NCI-H1417 (cell line): ENCODE measurements at places on chromosomes 2 and 18.

DNA sequence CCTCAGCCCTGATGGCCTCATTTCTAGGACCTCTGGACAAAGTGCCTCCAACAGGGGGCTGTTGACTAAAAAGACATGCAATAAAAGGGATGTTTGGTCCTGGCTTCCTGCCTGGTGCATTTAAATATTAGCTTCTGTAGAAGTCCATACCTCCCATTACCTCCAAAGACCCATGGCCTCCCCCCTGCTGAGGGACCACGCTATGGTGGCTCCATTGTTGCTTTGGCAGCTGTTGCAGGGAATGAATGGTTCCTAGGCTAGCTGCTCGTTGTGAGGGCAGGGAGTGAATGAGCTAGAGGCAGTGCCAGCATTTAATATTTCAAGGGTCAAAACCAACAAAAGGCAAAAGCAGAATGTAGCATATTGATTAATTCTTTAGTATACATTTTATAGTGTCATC, 285.9 kb downstream of the SLC8A1 start:
- no peak for DNase-seq

GRCh38 chr2:190678444-190679162, 29.7 kb downstream of the NAB1 start:
- DNase-seq, result no peak

- no peak for DNase-seq
These were observed 11.9 kb downstream of the BCL2 start for GRCh38 chr18:63307551-63308200.

- DNase-seq, result no peak
These were observed 1.3 kb downstream of the DUSP28 start for GRCh38 chr2:240561325-240561971.

- no peak for DNase-seq
These were observed 311.9 kb upstream of the EPHA4 start for GRCh38 chr2:221883976-221884375.

- no peak for DNase-seq
These were observed 44.5 kb downstream of the SPTBN1 start for GRCh38 chr2:54500404-54501205.

GRCh38 chr2:226671141-226671676, 128.4 kb downstream of the IRS1 start:
- DNase-seq, result no peak

DNA sequence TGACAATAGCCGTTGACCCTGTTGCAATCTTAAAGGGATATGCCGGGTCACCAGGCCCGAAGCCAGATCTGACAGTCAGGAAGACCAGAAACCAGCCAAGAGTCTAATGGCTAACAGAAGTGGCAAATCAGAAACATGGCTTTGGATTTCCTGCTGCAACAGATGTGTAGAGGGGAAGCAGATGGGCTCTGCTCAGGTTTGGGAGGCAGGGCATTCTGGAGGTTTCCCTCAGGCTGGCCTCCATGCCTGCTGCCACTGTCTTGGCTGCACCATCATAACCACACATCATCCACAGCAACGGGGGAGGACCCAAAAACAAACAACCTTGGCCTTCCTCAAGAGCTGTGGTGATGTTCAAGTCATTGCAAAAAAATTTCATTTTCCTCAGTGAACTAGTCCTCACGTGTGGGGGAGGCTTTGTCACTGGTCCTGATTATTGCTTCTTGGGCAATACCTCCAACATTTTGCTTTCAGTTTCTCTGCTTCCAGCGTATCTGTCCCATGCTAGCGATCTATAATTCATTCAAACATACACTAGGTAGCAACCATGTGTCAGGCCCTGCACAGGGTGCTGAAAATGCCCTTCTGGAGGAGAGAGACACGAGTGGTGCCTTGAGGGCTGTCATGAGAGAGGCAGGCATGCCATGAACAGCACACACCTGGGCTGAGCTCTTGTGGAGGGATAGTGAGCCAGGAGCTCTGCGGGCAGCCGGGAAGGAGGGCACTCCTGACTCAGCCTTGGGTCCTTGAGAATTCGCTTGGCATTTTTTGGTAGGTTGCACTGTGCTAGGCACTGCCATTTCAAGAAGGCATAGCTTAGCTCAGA, 48.2 kb upstream of the LGALSL start:
- DNase-seq, result no peak

DNA sequence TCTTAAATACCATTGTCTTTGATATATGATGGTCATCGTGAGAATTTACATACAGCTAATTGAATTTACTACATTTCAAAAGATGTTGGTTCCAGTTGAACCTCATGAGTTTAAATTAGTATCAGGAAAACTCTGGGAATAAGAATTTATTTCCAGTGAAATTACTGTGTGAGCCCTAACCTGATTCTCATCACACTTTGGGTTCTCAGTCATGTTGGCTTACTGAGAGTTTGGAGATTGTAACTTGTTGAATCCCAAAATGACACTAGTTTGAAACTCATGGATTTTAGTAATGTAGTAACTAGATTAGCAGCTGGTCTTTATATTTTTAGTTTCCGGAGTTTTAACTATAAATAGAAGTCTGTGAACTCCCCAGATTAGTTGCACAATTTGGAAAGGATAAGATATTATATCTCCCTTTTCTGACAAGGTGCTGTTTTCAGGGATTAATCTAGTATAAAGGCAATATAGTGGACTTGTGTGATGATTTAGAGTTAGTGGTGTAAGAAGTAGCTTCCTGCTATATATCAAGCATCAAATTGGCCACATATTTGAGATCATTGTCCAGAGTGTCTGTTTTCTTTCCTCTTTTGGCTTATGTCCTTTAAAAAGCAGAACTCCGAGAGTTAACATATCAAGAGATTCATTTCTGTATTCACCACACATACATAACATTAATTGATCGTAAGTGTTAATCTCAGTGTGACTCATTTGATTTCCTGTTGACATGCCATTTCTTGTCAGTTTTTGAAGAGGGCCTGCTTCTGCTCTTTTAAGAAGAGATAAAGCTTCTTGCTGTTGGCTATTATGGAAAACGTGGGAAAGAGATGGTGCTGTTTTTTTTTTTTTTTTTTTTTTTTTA, 15.7 kb downstream of the NDUFV2 start:
- DNase-seq, result no peak

GRCh38 chr2:205720451-205720902, 38.2 kb downstream of the NRP2 start:
- DNase-seq, result no peak

DNA sequence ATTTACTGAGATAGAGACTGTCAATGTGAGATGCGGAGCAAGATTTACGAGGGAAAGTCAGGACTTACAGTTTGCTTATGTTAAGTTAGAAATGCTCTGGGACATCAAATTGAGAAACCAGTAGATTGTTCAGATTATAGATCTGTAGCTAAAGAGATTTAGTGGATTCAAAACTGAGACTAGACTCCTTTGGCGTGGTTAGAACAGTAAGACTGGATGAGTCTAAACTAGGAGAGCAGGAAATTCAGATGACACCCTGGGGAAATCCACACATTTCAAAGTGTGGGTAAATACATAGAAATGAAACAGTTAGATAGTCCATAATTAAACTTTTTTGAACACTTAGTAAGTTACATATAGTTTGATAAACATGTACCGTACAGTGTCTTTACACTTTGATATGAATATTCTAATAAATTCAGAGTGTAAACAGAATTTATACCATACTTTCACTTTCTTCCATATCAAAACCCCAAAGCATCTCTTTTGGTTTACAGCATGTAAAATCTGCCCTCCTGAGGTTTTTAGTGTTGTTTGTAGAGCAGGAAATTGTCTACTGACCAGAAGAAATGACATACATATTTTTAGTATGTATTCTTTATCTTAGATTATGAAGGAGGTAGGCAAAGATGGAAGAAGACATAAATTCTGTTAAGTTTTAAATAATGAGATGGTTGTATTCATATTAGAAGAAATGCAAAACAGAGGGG, 231.5 kb downstream of the NYAP2 start:
- DNase-seq, result no peak

DNA sequence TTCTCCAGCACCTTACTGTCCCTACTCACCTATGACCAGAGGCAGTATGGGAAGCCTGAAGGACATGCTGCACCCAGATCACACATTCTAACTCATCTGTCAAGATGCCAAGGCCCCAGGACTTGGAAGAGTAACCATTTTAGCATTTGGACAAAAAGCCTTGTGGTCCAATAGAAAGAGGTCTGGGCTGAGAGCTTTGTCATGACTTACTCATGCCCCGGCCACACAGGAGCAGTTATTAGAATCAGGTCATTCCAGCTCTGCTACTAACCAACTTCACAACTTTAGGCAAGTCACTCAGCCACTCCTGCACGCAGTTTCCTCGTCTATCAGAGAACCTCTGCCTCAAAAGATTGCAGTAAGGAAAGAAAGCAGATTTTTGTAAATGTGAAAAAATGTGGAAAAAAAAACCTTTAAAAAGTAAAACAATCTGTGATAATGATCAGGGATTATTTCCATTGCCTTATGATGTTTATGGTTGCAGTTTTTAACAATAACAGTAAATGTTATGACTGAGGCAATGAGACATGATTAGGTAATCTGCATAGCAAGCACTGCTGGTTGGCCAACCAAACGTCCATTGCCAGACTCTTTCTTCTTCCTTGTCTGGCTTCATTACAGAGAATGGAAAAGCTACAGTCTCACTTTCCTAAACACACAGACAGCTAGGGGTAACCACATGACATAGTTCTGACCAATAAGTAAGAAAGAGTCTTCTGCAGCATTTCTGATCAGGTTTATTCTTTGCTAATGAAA, 255.4 kb upstream of the CHAC2 start:
- DNase-seq, result peak; percentile 21

DNA sequence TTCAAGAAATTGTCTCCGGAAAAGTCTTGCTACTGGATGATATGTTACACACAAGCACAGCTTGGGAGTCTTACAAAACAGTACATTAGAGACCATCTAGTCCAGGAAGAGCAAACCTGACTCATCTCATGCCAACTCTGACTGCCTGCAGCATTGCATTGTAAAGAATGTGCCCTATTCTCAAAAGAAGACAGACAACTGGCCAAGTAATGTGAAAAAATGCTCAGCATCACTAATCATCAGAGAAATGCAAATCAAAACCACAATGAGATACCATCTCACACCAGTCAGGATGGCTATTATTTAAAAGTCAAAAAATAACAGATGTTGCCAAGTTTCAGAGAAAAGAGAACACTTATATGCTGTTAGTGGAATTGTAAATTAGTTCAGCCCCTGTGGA, 42.7 kb upstream of the GORASP2 start:
- DNase-seq, result no peak

DNA sequence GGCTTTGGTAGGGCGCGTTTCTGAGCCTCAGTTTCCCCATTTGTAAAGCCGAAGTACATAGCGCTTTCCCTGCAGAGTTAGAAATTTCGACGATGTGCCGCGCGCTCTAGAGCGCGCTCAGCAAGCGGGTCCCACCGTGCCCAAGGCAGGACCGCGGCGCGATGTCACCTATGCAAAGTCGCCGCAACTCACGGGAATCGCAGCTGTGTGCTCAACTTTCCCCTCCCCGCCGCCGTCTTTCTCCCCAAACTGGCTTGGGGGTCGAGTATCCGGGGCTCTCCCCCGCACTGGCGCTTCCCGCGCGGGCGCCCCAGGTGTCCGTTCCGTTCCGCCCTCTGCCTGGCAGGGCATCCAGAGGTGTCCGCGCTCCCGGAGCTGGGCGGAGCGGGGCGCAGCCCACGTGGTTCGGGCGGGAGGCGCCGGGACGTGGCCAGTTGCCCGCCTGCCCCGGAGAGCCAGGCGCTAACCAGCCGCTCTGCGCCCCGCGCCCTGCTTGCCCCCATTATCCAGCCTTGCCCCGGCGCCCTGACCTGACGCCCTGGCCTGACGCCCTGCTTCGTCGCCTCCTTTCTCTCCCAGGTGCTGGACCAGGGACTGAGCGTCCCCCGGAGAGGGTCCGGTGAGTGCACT, at the start of gene MLPH:
Gene MLPH, plus strand, starts transcription at position 433 of the 630 bp plus-strand sequence. CDS start 6,176 bp downstream, outside the sequence.
- no peak for DNase-seq

DNA sequence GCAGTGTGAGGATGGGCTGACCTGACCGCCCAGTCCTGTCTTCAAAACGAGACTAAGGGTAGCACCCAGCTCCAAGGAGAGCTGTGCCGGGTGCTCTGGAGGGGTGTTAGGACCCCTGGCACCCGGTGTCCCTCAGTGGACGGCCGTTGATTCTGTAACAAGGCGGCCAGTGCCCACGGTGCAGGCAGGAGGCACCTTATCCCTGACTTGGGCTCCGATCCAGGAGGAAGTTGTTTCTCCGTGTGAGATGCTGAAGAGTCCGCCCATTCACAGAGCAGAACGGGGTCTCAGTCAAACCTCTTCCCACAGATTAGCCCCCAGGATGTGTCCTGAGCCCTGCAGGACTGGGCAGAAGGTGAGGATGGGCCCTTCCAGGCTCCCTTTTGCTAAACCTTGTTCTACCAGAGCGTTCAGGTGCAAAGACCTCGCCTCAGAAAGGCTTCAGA, 123.0 kb downstream of the NFATC1 start:
- DNase-seq, result no peak

DNA sequence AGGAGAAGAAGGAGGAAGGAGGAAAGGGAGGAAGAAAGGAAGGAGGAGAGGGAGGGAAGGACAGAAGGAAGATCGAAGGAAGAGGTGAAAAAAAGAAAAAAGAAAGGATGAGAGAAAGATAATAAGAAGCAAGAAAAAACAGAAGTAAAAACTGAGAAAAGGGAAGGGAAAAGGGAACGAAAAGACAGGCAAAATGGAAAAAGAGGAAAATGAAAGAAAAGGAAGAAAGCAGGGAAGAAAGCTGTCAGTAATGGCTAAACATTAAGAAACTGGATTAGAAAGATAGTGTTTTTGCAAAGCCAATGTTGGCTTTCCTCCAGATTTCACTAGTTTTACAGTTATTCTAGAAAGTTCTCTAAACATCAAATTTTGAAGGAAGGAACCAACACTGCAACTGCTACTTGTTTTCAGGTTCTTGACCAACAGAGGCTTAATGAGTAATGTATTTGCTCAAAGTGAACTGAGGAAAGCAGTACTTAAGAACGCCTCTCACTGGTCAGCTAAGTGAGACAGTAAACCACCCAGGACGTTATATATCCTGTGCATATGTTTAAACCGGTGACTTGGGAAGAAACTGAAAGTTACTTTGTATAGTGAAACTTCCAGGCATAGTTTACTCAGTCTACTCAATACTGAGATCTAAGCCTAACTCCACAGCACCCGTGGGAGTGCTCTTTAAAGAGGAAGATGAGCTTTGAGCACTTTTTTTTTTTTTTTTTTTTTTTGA, 286.2 kb upstream of the TRIB2 start:
- no peak for DNase-seq

GRCh38 chr2:209875270-209875669, 103.6 kb downstream of the UNC80 start:
- DNase-seq, result no peak

DNA sequence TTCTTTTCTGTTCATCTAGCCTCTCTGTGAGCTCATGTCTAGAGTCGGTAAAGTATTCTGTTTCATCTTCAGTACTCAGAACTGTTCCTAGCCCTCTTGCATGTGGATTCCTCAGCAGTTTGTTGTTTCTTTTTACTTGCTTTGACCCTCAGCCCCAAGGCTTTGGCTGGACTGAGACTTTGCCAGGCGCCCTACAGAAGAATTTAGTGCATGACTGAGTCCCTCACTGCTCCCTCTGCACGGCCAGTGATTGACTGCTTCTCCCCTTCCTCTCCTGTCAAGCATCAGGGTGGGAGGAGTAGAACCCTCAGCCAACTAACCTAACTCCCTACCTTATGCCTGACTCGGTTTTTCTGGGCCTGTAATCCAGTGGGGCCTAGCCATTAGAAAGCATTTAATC, 109.8 kb downstream of the ESCO1 start:
- no peak for DNase-seq

GRCh38 chr2:62163106-62163831, 32.6 kb upstream of the B3GNT2 start:
- no peak for DNase-seq
